NCI-H1105 (cell line): ENCODE measurements at places on chromosomes 12 and 14.

- DNase-seq: no peak
Measured at GRCh38 chr12:132886529-132887477, 602 bp downstream of the CHFR start.

GRCh38 chr14:89201645-89202044 is 215.4 kb downstream of the FOXN3 start:
- DNase-seq: no peak

GRCh38 chr14:72264716-72265115 is 332.5 kb downstream of the RGS6 start:
- DNase-seq: no peak

GRCh38 chr14:22973217-22974032 is 8.9 kb downstream of the AJUBA start:
- DNase-seq: no peak

DNA sequence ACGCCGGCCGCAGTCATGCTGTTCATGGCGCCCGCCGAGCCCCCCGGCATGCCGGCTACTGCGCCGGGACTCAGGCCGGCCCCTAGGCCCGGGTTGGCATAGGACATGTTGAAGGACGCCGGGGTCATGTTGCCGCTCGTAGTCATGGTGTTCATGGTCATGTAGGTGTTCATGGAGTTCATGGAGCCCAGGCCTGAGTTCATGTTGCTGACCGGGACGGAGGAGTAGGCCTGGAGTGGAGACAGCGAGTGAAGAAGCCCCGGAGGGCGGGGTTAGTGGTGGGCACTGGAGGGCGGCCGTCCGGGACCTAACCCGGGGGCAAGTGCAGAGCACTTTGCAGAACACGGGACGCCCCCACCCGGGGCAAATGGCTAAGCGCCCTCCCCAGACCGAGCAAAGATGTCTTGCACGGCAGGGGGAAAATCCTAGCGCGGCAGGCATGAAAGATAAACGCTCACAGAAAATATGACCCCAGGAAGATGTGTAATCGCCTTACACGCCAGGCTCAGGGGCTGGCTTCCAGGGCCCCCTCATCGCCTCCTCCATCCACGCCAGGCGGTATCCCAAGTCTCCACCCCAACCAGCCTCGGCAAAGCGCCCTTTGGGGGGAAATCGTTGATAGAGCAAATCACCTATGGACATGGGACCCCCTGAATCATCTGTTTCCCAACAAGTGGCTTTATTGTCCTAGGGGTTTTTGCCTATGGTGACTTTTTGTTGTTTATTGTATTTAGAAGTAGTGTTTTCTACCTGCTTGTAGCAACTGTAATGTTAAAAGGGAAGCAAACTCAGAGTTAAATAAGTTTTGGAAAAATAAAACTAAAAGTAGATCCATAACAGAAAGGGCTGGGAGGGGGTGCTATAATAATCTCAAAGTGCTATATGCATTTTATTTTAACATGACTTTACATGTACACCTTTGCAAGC is 2.3 kb downstream of the FOXA1 start:
- DNase-seq: no peak

DNA sequence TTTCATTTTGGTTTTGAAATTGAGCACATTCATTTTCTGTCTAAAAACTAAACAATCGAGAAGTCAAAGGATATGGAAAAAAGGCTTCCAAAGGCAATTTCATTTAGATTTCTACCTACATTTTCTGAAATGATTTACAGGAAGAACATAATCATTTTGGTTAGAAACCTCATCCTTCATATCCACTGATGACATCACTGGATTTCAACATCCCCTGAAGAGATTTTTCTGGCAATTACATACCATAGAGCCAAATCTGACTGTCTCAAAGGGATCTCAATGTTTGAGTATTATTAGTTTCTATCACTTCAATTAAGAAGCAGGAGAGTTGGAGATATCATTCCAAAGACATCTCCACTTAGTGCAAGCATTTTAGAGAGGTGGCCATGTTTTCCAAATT is 137.8 kb downstream of the TTC7B start:
- no peak for DNase-seq
